ENCODE measurements at places on chromosomes 3 and 15.

- DNase-seq = no peak
These were observed 36.5 kb downstream of the CAPN3 start for GRCh38 chr15:42395838-42396237.

GRCh38 chr3:45506751-45507391 is 87.7 kb upstream of the LIMD1 start:
- no peak for DNase-seq

DNA sequence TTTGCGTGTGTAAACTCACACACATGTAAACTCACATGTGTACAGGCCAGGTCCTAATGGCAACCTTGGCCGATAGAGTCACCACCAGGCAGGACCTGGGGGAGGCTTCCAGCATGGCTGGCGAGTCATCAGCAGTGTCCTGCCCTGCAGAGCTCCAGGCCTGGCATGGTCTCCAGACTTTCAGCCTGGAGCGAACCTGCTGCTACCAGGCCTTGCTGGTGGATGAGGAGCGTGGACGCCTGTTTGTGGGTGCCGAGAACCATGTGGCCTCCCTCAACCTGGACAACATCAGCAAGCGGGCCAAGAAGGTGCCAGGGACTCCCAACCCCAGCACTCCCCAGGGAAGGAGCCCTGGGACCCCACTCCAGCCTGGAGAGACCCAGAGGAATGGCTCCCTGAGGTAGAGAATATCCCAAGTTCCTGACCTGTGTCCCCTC is 1.0 kb downstream of the SEMA3B start:
- DNase-seq = no peak

DNA sequence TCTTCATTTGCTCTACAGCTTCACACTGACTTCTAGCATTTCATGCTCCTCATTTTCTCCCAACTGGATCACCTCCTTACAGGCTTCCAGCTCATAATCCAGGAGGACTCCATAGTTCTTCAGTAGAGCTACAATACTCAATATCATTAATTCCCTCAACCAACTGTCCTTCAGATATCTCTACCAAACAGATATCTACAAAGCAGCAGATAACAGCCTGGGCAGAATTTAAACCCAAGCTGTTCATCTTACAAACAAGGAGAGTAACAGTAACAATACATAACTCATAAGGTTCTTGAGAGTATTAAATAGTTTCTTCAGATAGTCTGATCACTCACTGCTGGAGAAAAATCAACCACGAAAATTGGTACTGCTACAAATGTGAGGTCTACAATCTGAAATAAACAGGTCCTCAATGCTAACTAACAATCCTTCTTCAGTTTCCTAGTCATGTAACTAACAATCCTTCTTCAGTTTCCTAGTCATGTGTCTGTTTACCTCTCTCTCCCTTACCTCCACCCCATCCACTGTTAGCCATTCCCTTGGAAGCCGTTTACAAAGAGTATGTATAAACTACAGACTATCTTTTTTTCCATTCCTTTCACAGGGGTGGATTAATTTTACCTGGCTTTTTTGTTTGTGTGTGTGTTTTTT is 5.0 kb downstream of the PEAK1 start:
- no peak for DNase-seq

DNA sequence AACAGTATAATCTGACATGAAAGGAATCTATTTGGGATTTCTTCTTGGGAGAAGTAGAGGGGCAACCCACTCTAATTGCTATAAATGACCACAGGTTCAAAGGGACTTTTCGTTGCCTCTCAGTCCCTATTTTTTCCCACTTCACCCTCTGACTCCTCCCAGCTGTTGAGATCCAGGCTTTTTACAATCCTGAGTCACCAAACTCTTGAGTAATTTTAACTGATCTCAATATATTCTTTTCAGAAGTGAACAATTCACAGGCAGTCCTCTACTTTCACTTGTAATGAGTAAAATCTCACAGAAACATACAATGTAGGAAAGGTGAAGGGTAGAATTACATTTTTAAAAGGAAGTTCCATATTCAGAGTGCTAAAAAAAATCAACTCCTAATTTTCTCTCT is 44.6 kb downstream of the EIF4E3 start:
- no peak for DNase-seq

DNA sequence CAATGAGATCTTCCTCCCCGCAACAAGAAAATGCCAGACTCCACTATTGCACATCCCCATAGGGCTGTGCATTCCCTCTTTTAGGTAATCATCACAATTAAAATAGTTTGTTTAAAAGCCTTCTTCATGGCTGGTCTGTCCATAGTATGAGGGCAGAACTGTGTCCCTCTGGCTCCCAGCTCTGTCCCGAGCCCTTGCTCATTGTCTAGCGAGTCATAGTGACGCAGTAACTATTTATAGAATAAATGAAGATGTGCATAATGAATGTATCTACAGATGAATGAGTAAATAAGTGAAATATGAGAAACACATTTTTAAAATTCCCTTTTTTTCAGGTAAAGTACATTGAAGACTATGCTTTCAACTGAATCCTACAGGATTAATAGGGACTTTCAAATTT is 128.4 kb upstream of the TMC3 start:
- DNase-seq = no peak

- DNase-seq = no peak
These were observed 160.6 kb upstream of the CHRM5 start for GRCh38 chr15:33807665-33808064.

DNA sequence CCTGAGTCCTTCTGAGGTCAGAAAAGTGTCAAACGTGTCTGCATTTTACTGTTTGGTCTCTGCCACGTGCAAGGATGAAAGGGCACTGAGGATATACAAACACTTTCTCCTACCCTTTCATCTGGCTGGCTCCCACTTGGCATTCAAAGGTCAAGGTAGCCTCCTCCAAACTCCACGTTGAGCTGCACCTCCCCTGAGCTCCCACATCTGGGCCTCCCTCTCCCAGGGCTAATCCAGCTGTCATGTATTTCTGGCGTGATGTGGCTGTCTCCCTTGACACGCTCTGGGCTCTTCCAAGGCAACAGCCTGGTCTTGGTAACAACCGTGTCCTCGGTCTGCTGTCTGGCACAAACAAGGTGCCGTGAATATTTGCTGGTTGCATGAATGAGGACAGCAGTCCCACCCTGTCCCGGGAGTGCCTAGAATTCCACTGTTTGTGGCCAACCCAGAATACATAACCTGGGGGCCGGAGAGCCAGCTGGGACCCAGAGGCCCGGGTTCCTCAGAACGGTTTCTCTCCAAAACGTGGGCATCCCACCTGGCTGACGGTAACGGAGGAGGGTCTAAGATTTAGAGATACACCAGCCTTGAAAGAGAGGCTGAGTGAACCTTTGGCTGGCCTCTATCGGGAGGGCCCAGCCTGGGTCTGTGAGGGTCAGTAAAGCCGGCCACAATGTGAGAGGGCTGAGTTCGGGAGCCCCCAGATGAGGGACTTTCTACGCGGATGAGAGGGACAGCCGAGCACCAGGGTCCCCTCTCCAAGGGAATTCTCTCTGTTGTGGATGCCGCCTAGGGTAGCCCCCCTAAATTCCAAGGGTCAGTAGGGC is 767 bp downstream of the GLT8D1 start:
- no peak for DNase-seq
